ENCODE measurements at places on chromosomes 7 and 10.

DNA sequence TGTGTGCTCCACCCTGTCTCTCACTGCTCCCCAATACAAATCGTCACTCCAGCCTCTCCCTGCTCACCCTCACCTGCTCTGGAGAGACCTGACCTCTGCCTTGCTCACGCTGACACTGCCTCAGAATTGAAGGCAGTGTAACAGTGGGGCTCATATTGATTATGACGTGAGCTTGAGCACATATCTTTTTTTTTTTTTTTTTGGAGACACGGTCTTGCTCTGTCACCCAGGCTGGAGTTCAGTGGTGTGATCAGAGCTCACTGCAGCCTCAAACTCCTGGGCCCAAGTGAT lies 84.7 kb downstream of the TBXAS1 start:
- no peak for DNase-seq

GRCh38 chr10:123522702-123523312 lies 143.3 kb upstream of the GPR26 start:
- DNase-seq, result no peak

DNA sequence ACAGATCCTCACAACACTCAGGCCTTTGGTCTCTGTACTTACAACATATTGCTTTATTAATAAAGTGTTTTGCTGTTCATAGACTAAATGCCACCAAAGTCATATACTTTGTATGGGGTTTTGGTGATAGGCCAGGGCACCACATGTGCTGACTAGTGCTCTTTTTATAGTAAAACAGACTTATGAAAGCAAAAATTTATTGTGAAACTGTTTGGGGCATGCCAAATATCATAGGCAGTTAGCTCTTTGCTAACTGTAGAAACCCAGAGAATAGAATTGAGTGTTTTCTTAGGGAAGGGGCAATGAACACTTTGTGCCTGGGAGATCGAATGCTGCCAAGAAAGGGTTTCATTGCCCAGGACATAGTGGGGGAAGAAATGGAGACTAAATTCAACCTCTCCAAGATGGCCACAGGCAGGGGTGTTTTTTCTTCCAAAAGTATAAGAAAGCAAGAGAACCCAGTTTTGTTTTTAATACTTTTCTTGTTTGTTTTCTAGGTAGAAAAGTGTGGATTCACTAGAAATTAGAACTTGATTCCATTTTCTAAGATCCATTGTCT lies 142.7 kb downstream of the TRIL start:
- no peak for DNase-seq

- DNase-seq, result no peak
Observed at GRCh38 chr10:71234970-71235685, 22.8 kb downstream of the UNC5B start.

DNA sequence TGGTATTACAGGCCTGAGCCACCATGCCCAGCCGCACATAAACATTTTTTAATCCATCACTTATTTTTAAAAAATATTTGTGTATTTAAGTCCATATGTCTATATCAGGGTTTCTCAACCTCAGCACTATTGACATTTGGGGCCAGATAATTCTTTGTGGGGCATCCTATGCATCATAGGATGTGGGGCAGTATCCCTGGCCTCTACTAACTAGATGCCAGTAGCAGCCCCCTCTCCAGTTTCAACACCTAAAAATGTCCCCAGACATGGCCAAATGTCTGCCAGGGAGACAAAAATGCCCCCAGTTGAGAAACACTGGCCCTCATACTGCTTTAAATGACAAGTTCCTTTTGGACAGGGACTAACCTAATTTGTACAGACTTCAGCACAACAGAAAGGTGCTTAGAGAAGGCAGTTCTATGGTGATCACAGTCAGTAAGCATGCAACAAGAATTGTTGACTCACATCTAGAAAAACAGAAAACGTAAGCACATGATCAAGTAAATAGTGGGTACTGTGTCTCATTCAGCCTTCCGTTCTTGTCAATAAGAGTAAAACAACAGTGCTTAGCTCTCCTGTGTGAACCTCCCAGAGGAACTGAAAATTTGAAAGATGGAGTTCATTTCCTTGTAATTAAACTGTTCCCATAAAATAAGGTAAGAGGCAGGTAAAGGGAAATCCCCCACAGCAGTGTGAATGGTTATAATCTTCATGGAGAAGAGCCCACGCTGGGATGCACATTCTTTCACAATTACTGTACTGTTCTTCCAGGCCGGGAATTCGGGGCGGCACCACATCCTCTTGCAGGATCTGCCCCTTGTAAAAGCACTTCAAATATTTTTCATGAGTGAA lies 17.3 kb upstream of the ADRB1 start:
- DNase-seq, result no peak

DNA sequence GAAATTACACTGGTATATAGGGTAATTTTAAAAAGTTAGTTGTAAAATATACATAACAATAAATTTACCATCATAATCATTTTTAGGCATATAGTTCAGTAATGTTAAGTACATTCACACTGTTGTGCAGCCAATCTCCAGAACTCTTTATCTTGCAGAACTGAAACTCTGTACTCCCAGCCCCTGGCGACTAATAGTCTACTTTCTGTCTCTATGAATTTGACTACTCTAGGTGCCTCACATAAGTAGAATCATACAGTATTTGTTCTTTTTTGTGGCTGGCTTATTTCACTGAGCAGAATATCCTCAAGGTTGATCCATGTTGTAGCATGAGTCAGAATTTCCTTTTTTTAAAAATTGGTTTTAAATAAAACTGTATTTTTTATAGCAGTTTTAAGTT lies 41.4 kb downstream of the NRF1 start:
- DNase-seq, result no peak

GRCh38 chr10:131231965-131232541 lies 79.5 kb downstream of the TCERG1L start:
- no peak for DNase-seq

Data from activated CD8-positive, alpha-beta memory T cell treated with anti-CD3 and anti-CD28 coated beads for 1 hour (primary cell).